ENCODE measurements at places on chromosomes 7 and 10.

GRCh38 chr10:122481296-122482056 is 20.1 kb downstream of the HTRA1 start:
- no peak for DNase-seq

DNA sequence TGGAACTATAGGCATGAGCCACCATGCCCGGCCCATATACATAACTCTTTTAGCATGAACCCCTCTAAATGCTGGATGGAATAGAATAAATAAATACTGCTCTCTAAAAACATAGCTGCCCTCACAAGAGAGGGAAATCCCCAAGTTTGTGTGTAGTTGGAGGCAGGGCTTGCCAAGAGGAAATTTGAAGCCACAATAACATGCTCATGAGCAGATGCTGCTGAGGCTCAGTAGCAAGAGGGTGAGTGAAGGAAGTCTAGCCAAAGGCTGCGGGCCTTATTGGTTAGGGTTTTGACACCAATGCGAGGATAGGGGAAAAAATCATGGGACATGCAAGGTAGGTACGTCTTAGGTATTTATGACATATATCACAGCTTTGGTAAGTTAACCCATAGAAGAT is 17.3 kb downstream of the TPK1 start:
- DNase-seq, result no peak

- DNase-seq, result peak; percentile 70
Observed at GRCh38 chr7:128137181-128137580, 103.9 kb upstream of the LEP start.

- DNase-seq, result peak; percentile 19
Observed at GRCh38 chr7:15326044-15326644, 235.7 kb downstream of the AGMO start.

- DNase-seq, result no peak
Observed at GRCh38 chr10:83987216-83987615, 152.1 kb upstream of the GHITM start.

GRCh38 chr7:1225030-1225429 is 7.6 kb upstream of the UNCX start:
- DNase-seq, result no peak

DNA sequence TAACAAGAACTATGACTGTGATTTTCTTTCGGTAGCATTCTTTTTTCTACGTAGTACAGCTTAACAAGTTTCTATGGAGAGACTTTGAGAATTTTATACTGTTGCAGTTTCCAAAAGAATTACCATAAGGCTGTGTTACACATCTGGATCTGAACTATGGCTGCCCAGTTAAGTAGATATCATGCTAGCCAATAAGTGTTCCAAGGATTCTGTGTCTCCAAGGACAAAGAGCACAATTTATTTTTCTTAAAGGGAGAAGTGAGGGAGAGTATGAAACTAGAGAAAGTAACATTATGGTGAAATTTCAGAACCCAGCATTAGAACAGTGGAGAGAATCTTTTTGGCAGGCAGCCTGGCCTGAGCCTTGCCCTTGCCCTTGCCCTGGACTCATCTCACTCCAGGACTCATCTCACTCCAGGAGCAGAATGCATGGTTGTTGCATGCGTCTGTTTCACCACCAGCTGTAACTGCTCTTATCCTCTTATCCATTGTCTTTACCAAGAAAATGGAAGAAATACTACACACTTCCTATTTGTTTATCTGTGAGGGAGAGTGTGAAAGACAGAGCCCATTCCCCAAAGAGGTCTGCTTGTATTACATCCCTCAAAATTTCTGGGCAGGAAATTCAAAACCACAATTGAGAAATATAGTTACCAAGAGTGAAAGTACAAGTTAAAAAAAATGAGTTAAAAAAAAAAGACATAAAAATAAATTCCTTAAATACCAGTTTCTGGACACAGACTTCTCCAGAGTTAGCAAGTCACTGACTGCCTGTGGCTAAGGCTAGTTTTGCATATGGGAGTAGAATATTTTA is 1067.5 kb downstream of the NRG3 start:
- peak; percentile 21 for DNase-seq

DNA sequence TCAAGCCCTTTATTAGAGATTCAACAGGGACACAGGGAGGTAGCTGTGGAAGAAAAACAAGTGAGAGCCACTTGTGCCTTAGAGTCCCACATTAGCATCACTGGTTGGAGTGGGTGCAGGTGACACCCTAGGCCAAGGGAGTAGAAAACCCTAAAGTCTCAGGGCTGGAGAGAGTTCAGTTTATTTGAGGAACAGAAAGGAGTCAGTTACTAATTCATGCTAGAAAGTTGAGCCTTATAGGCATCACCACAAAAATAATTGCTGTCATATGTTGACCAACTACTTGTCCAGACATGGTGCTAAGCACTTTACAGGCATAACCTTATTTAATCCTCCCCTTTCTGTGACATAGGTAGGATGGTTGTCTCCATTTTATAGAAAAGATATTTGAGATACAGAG is 20.9 kb upstream of the ACSL5 start:
- DNase-seq, result no peak

All from M059J (cell line).